ENCODE measurements at places on chromosomes 4 and X.

GRCh38 chrX:93932471-93933220, 258.6 kb downstream of the FAM133A start:
- no peak for DNase-seq

DNA sequence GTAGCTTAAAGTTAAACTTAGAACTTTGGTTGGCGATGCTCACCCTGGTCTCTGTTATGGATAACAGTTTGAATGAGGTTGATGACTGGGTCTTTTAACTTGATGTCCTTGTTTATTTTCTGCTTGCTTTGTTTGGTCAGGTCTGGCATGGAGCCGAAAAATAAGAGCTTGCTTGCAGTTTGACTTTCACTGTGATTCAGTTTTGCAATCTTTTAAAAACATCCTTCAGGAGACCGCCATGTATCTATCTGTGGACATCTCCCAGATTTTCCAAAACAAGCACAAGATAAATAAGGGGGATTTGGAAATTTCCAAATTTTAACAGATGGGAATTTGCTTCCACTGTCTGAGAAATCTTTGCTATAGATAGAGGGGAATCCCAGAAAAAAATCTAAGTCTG, 246.7 kb downstream of the PALLD start:
- no peak for DNase-seq

DNA sequence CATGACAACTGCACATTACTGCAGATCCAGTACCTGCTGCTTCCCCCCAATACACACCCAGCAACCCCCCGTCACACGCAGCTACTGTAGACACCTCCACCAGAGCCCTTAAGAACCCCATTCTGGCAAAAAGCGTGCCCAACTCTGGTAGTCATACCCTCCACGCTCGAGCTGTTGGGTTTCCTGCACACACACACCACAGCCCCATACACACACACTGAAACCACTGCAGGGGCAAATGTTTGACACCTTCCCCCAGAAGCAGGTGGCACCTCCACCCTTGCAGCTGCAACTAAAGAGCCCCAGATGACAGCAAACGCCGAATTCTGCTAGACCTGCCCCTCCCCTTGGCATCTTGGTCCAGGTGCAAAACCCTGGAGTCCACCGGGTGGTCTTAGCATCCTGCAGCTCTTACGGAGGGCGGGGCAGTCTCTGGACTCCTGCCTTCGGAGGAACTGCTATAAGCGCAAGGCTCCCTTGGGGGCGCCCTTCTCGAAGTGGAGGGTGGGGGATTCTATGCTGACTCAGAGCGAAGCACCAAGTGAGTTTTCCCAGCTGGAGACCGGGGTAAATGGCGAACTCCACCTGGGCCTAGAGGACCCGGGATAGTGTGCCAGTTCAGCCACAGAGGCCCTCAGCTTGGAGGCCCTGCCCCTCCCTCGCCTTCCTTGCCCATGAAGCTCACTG, 1.5 kb downstream of the FRMPD3 start:
- no peak for DNase-seq

GRCh38 chr4:47747211-47747610, 90.7 kb downstream of the CORIN start:
- DNase-seq, result no peak

- DNase-seq, result no peak
Measured at GRCh38 chr4:72390409-72390808, 178.6 kb downstream of the ADAMTS3 start.

DNA sequence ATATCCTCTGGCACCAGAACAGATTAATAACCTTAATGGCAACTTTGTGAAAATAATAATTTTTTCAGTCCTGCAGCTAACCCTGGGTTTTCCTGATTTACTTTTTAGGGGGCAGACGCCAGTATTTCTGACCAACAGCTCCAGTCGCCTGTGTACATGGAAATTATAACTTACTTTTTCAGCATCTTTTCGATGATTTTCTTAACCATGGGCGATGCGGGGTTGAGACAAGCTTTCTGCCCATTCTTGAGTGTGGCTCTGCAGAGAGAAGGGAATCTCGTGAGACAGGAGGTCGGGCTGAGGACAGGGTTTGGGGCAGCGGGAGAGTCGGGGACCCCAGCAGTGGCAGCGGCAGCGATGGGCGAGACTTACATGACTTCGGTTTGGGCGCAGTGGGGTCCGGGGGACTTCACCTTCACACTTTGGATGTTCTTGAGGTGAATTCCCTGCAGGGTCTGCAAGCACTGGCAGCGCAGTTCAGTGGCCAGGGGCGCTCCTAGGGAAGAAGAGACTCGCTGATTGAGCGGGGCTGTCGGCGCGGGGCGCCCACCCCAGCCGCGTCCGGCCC, 484 bp downstream of the CXCL2 start:
- no peak for DNase-seq

DNA sequence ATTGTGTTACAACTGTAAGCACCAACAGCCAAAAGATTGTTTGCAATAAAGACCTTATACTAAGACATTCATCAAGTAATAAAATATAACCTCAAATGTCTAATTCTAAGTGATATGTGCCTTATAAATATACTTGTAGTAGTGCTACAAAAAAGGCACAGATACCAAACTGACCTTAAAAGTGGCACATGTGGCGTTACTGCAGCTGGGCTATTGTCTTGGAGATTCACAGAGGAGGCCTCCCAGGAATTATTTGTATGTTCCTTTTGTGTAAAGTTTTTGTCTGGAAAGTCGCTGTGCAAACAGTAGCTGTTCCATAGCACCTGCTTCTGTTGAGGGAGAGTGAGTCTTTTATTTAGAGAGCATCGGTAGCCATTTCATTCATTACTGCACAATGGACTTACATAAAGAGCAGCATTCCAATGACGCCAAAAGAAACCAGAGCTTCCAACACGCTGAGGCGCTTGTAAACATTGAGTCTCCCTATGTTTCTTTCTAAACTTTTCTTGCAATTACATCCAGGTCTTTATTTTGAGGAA, 143.7 kb downstream of the RPA4 start:
- no peak for DNase-seq

GRCh38 chrX:130347321-130347720, 7.6 kb downstream of the SLC25A14 start:
- no peak for DNase-seq

DNA sequence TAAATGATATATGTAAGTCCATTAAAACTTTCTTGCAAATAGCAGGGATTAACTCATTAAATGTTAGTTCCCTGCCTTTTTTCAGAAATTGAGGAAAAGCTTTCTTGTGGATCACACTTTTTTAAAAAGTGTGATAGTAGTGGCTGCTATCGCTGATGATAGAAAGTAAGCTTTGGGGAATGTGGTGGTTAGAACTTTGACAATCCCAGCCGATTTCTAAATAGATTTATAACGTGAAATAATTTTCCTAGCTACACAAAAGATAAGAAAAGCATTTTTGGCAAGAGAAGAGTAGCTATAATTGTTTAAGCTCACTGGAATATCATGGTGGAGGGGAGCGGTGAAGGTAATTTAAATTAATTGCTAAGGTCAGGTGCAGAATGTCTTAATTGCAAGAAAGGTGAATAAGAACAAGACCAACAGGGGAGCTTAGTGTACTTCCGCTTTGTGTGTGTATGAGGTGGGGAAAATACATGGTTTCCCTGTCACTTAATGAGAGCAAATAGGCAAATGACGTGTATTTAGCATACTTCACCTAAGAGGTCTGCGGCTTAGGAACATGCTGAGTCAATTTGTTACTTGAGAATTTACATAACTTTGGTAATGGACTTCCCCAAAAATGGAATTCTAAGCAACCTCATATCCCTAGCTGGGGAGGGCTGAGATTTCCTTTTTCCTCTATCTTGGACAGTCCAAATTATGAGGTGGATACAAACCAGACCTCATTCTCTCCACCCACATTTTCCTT, 11.7 kb upstream of the IL21 start:
- DNase-seq, result peak; percentile 60

- DNase-seq, result no peak
Measured at GRCh38 chr4:109723110-109723509, 6.8 kb downstream of the PLA2G12A start.

- no peak for DNase-seq
Measured at GRCh38 chrX:153533091-153533490, 15.6 kb downstream of the ATP2B3 start.

DNA sequence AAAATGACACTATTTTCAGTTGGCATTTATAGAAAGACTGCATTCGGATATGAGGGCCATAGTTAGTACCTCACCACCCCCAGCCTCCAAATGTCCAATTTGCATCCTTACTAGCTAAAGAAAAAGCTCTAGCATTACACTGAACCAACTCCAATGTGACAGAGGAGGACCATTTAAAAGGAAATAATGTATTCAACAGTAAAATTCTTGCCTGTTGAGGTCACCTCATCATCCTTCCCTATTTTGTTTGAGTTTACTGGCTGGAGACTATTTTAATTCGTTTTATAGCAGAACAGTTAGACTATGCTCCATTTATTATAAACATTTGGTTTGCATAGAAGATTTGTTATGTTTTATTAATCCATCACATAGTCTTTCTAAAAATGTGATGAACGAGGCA, 88.2 kb upstream of the PPARGC1A start:
- no peak for DNase-seq

DNA sequence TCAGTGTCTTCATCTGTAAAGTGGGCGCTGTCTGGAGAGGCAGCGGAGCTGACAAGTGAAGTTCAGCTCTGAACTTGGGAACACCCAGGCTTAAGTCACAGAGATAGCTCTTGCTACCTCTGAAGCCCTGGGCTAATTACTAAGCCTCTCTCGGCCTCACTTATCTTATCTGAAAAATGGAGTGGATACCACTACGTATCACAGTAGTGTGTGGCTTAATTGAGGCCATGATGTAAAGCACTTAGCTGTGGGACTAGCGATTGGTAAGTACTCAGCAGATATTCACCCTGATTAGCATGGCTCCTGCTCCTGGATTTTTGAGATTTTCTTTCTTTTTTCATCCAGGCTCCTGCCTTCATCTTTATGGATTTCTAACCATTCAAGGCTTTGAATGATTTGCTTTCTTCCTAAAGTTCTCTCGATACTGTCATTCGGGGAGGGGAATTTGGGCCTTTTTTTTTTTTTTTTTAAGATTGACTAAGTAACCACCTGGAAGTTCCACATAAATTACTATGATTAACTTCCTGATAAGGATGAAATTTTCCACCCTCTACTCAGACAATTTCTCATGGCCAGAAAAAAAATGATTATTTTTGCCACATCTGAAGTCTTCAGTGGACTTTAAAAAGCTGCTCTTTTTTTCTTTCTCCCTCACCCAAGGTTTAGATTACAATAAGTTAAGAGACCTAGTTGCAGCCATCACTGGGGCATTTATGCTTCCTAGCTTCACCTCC, 17.1 kb downstream of the LDB2 start:
- no peak for DNase-seq

DNA sequence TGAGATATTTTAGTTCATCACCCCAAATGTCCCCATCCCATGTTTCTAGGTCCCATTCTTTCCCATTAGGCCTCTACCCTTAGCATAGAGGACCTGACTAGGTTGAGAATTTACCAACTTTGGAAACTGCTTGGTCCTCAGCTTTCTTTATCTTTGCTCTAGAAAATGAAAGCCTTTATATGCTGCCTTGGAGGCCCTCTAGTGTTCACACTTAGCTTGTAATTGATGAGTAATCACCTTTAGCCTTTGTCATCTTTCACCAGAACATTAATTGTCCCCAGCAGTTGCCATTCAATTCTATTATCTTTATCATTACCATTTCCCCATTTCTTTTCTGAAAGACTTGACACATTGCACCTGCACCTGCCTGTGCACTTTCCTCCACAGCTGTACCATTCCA, 589.2 kb upstream of the NR3C2 start:
- no peak for DNase-seq

DNA sequence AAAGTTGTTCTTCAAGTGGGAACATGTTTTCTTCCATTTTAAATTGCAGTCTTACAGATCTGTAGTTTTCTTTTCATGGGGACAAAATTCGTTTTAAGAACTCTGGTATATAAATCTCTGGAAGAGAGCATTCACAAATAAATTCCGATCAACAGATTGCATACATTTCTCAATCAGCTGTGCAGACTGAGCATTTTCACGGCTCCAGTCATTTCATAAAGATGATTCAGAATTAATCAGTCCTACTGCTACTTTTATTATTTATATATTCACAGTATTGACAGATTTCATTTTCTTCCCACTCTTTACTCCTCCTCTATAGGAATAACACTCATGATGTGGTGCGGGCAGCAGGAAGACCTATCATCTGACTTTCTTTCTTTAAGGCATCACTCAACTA, 534.9 kb upstream of the FTHL17 start:
- DNase-seq, result no peak
